ENCODE measurements at places on chromosomes 1 and 21.

DNA sequence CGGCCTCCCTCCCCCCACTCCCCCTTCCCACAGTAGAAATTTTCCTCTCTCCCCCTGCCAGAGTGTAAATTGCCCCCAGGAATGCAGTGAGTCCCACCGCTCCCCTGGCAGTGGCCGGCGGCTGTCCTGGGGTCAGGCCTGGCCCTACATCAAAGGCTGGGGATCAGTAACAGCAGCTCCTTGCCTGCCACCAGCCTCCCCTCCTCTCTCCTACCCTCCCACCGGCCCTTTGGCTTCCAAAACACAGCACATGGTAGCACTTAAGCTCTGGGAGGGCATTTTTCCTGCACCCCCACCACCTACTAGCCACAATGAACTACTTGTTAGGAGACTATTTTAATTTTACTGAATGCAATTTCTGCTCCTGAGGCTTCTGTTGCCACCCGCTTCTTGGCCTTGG, 9.0 kb upstream of the COL8A2 start:
- no peak for DNase-seq

GRCh38 chr1:151924691-151925587, 15.6 kb upstream of the THEM4 start:
- DNase-seq, result no peak

- DNase-seq, result no peak
Measured at GRCh38 chr1:43464681-43465504, 11.2 kb upstream of the HYI start.

DNA sequence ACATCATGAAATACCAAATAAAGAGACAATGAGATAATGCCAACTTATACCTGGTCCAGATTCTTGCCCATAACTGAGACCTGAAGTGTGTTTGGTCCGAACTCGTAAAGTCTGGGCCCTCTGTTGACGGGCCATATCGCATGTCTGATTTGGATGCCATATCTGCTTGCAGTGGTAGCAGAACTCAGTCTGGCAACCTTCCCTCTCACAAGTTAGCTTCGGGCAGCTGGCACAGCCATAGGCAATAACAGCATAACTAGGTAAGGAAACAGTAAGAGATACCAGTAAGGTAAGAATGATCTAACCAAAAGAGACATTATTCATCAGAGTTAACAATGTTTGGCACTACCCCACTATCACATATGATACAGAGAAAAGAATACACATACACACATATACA, 15.1 kb downstream of the RNF19B start:
- no peak for DNase-seq

DNA sequence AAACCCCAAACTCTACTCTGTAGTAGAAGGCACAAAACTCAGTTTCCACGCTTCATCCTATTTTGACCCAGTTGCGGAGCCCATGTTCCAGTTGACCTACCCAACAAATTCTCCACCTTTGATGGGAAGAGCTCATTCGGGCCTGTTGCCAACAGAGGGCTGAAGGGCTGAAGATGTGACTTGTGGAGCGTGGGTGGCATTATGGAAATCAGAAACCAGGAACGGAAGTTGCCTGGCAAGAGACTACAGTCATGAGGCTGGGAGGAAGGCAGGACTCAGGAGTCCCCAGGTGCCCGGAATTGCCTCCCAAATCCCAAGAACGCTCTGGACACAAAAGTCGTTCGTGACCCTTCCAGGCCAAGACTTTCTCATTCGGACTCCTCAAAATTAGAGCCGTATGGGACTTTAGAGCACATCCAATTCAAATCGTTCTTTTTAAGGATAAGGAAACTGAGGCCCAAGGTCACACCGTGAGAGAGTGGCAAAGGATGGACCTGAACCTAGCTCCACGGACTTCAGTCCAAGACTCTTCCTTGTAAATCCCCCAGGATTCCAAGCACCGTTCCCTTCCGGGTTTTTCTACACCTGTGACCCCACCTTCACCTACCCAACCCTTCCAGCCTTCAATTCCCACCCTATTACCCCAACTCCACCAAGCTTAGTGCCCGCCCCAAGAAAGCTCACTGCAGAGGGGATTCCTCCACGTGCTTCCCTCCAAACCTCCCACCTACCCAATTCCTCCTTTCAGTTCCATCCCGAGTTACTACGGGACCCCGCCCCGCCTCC, 739 bp downstream of the SMG5 start:
- no peak for DNase-seq

DNA sequence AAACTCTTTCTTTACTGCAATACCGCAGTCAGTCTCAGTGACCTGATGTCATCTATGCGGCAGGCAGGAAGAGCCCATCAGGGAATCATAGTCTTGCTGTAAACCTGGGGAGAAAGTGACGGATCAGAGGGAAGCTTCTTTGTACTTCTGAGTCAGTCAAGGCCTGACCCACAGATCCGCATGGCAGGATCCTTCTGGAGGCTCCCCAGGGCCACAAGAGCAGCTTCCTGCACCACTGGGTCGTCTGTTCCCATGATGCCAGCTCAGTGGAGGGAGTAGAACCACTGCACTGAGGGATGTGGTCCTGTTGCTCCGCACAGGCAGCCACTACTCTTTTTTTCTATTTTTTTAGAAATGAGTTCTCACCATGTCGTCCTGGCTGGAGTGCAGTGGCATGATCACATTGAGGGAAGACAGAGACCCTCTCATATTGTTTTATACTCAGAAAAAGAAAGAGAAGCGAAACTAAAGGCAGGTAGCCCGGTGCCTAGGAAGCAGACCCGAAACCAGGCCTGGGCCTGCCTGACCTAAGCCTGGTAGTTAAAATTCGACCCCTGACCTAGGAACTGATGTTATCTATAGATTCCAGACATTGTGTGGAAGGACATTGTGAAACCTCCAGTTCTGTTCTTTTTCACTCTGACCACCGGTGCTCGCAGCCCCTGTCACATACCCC, 6.3 kb upstream of the ERVH48-1 start:
- DNase-seq, result no peak

GRCh38 chr1:213976665-213977485, 10.9 kb upstream of the PROX1 start:
- no peak for DNase-seq

DNA sequence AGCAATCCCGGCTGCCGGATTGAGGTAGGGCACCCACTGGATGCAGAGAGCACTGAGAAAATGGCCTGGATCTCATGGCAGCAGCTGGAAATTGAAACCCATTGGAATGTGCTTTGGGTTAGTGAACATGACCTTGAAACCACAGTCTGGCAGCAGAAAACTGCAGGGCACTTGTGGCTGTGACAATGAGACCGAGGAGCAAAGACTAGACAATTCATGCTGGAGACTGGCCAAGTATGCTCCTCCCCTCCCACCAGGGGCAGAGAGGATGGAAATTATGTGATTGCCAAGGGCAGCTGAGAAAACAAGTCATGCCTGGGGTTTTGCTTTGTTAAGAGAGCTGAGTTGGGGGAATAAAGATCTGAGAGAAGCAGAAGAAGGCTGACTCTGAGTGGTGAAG, 60.7 kb downstream of the ZNF697 start:
- DNase-seq, result no peak

- no peak for DNase-seq
Measured at GRCh38 chr1:75632350-75632949, 21.5 kb upstream of the SLC44A5 start.

DNA sequence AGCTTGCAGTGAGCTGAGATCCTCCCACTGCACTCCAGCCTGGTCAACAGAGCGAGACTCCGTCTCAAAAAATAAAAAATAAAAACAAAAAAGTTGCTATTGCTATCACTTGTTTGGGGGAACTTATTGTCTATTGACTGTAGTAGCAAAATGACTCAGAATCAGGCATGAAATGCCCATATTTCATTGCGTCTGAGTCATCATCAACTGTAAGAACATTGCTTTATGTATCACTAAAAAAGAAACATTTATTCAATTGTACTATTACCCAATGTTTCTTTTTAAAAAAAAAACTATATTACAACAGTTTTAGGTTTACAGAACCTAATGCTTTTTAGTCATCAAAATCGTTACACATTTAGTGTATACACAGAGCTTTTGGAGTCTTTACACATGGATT, 91.0 kb upstream of the FMN2 start:
- DNase-seq, result no peak

DNA sequence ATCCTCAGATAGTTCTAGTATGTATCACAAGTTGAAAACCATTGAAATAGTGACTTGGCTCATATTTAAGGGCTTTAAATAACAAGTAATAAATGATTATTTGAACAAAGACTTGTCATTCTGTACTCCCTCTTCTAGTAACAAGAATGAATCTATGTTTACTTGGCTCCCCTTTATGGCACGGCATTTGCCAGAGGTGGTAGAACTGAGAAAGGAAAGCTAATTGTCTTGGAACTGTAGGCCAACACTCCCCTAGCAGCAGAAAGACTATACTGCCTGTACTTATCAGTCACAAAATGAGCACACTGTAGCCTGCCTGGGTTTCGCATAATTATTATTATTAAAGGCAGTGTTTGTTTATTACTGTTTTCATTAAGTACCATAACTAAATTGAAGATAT, 29.6 kb upstream of the SMYD2 start:
- no peak for DNase-seq

All from CD4-positive, alpha-beta T cell treated with Interleukin-17A for 4 hours (primary cell).